Fibroblast of upper back skin (primary cell): ENCODE measurements at places on chromosomes 4 and X.

DNA sequence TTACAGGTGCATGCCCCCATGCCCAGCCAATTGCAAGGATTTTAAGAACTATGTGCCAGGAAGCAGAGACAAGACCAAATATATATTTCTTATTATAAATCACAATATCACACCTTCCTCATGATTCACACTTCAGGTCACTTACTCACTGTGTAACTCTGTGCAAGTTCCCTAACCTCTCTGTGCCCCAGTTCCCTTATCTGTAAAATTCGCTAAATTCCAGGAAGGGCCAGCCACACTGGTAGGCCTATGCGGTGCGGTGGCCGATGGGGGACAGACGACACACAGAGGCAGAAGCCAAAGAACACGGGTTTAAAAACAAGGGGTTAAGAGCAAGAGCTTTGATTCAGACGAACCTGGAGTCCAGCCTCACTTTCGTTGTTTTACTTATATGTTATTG lies 2.8 kb downstream of the TRIM2 start:
- no peak for DNase-seq

- no peak for DNase-seq
Observed at GRCh38 chr4:82247171-82247570, 126.6 kb downstream of the HNRNPD start.

GRCh38 chr4:6123116-6123515 lies 77.2 kb downstream of the JAKMIP1 start:
- no peak for DNase-seq

DNA sequence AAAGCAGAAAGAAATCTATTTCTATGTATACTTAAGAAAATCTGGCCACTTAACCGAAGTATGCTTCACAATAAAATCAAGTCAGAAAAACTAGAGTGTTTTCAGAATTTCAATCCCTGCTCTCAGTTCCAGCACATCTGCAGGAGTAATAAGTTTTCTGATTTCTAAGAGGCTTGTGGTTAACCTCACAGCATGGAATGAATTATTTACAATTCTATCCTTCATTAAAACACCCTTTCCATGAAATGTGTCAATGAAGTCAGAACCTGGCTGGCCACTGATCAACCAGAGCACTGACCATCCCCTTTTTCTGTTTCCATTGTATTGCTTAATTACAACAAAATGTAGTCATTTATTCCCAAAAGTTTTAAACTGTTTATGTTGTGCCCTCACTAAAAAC lies 781.4 kb upstream of the INTU start:
- peak; percentile 88 for DNase-seq

GRCh38 chr4:184030036-184030435 lies 124.9 kb downstream of the STOX2 start:
- DNase-seq: no peak

DNA sequence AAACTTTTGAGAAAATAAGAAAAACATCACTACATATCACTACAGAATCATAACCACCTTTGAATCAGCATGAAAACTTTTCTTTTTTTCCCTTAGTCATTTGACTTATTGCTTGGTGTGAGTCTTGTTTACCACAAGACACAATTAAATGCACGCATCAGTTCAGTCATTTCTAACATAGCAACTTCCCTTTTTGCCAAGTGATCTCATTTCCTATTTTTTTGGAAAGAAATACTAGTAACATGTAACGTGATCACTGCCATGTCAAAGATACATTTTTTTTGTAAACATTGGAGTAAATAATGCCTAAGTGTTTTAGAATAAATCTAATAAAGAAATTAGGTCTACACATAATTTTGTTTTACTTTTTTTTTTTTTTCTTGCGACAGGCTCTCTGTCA lies 5.1 kb upstream of the CXCL8 start:
- DNase-seq: peak; percentile 58

DNA sequence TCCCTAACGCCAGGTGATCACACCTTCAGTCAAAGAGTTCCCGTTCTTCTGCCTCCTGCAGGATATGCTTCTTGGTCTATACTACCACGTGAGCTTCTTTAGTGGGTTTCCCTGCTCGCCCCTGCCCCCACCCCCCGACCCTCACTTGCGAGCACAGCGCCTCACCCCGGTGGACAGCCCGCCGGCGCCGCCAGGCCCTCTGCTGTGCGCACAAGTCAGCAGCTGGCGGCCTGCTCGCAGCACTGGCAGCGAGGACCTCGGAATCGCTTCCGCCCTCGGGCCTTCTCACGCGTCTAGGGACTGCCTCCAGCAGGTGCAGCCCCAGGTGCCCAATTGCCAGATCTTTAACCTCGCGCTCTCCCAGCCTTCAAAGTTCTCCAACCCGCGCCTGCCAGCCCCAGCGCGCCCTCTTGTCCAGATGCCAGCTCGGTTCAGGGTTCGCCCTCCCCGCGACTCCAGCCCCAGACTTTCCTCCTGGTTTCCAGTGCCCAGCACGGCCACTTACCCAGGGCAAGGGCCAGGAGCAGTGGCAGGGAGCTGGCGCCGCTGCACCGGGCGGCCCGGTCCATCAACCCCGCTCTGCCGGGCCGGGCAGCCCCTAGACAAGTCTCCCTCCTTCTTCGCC lies 454 bp downstream of the BTC start:
- no peak for DNase-seq

- DNase-seq: peak; percentile 33
Observed at GRCh38 chrX:9378980-9379696, 85.7 kb upstream of the TBL1X start.

GRCh38 chrX:130560544-130560943 lies 158.8 kb downstream of the RBMX2 start:
- peak; percentile 32 for DNase-seq

- DNase-seq: no peak
Observed at GRCh38 chr4:113825272-113825671, 63.7 kb upstream of the CAMK2D start.

- peak; percentile 24 for DNase-seq
Observed at GRCh38 chr4:184262901-184263300, 45.2 kb upstream of the ENPP6 start.

DNA sequence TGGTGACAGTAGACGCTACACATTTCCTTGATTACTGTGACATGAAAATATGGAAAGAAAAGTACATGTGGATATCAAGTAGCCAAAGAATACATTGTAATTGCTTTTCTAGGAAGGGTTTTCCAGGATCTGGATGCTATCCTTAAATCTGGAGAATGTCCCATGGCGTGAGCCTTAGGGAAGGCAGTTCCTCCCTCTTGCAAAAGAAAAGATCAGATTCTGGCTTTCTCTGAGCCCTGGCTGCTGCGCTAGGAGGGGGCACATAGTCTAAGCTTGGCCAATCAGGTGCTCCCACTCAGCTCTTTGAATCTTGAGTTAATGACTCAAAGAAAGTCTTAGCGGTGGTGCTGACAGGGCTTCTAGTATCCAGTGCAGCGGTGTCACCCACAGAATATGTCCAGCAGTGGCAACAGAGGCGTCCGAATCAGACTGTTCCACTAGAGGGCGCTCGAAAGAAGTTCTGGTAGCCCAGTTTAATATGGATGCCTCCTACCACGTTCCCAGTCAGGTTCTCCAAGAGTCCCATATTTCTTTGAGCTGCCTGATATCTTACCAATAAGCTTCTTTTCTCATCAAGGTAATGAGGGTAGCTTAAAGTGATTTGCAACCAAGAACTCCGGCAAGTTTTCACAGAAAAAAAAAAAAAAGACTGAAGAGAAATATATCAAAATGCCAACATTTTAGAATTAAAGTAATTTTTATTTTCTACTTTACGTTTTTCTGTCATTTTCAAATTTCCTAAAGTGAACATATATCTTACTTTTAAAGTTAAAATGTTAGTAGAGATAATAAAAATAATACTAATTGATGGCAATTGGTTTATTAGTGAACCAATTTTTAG lies 213.4 kb upstream of the S100G start:
- DNase-seq: peak; percentile 79

- no peak for DNase-seq
Observed at GRCh38 chrX:24658421-24658820, 11.3 kb upstream of the PCYT1B start.

- no peak for DNase-seq
Observed at GRCh38 chr4:7657545-7658297, 223.0 kb upstream of the PSAPL1 start.
